NCI-H1436 (cell line): ENCODE measurements at places on chromosomes 16 and 17.

GRCh38 chr17:55330344-55330933 is 65.7 kb downstream of the HLF start:
- DNase-seq, result no peak

DNA sequence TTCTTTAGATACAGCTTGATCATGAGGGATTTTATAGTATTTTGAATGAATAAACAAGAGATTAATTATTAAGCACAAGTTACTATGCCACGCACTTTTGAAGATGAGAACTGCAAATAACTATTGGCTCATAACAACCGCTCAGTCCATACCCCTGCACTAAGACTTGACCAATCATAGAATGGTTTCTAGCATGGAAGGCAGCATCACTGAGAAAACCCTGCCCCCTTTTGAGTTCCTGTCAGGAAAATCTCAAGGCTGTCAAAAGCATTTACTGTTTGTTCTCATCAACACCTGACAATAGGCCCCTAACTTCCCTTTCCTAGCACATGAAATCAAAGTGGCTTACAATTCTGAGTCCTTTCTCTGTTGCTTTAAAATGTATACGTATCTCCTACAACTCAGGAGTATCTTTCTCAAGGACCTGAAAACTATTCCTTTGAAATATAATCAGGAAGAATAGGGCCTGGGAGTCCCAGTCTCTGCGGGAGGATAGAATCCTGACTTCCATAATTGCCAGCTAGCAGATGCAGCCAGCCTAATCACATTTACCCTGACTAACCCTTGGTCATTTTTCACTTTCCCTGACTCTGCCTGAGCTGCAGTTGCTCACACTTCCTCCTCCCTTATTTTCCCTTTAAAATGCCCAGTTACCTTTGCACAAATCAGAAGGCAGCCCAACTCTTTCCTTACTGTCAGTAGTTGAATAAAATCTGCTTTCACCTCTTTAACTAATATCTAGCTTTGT is 9.1 kb upstream of the MMD start:
- no peak for DNase-seq

- DNase-seq, result no peak
Observed at GRCh38 chr17:81162491-81162890, 2.8 kb upstream of the PVALEF start.

GRCh38 chr17:65370669-65371131 is 190.7 kb downstream of the AXIN2 start:
- no peak for DNase-seq

- no peak for DNase-seq
Observed at GRCh38 chr16:88387941-88388627, 5.3 kb downstream of the ZNF469 start.

- DNase-seq, result no peak
Observed at GRCh38 chr16:77157346-77158058, 33.5 kb upstream of the MON1B start.

- DNase-seq, result peak; percentile 36
Observed at GRCh38 chr17:49783071-49783715, 5.3 kb upstream of the KAT7 start.

DNA sequence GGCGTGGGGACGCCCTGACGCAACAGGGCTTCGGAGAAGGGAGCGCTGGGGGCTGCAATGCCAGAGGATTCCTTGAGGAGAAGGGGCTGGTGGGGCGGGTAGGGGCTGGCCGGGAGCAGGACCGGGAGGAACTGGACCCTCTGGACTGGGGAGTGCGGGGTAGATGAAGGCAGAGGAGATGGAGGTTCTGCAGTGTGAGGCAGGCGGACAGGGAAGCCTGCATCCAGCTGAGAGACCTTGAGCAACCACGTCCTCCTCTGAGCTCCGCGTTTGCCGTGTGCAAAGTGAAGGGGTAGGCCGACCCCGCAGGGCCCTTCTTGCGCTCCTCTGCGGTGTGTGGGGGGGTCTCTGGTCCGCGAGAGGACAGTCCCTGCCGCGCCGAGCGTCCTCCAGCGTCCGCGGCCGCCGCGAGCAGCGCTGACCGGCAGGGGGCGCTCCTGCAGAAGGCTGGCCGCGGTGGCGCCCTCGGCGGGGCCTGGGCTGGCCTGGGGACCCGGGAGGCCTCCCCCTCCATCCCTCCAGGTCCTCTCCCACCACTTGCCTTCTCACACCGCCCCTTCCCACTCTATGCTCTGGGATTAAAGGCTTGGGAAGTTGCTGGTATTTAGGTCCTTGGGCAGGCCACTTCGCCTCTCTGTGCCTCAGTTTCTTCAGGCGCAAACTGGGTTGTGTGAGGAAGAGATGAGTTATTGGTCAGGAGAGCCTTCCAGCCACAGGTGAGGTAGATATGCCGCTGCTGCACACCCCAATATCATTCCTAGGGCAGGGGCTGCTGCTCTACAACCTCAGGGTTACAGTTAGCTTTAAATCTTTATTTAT is 9.6 kb upstream of the WNT9B start:
- DNase-seq, result no peak

DNA sequence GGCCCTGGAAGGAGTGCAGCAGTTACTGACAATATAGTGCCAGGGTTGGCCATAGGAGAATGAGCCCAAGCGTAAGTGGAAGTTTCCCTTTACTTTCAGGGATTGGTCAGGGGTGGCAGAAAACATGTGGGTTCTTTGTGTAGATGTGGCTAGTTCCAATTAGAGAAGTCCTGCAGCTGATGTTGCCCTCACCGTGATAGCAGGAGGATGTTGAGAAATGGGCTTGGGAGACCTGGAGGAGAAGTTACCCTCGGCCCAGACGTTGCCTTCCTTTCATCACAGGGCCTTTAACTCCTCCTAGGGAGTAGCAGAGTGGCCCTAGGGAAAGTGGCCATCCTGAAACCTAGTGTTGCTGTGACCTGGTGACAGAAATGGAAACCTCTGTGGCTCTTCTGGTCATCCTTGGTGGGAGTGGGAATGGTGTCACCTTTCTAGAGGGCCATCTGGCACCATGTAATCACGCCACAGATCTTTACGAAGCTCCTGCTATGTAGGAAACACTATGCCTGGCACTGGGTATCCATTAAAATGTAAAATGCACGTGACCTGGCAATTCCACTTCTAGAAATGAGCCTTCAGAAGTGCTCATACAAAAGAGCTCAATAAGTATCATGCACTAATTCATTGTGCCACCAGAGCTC is 6.7 kb downstream of the TMEM92 start:
- DNase-seq, result no peak

GRCh38 chr17:31580316-31580705 is 188.8 kb downstream of the RAB11FIP4 start:
- no peak for DNase-seq

GRCh38 chr17:61362396-61362795 is 37.2 kb upstream of the TBX2 start:
- no peak for DNase-seq

GRCh38 chr16:25311039-25311438 is 53.4 kb upstream of the ZKSCAN2 start:
- no peak for DNase-seq

DNA sequence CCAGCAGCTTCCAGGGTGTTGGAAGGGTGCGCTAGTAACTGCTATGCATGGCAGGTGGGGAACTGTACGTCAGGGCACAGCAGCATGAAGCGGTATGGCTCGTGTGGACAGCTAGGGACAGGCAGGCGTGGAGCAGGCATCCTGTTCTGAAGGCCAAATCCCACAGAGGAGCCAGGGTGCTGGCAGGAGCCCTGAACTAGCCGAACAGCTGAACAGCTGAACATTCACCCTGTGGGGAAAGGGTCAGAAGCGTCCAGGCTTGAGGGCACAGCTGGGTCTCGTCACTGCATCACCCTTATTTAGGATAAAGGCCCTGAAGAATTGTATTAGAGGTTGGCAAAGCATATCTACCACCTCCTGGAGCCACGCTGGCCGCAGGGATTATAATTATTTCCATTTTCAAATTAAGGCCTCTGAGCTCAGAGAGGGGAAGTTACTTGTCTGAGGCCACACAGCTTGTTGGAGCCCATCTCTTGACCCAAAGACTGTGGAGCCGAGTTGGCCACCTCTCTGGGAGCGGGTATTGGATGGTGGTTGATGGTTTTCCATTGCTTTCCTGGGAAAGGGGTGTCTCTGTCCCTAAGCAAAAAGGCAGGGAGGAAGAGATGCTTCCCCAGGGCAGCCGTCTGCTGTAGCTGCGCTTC is 3.3 kb upstream of the STH start:
- no peak for DNase-seq

- DNase-seq, result no peak
Observed at GRCh38 chr16:51731160-51731559, 580.1 kb upstream of the SALL1 start.

DNA sequence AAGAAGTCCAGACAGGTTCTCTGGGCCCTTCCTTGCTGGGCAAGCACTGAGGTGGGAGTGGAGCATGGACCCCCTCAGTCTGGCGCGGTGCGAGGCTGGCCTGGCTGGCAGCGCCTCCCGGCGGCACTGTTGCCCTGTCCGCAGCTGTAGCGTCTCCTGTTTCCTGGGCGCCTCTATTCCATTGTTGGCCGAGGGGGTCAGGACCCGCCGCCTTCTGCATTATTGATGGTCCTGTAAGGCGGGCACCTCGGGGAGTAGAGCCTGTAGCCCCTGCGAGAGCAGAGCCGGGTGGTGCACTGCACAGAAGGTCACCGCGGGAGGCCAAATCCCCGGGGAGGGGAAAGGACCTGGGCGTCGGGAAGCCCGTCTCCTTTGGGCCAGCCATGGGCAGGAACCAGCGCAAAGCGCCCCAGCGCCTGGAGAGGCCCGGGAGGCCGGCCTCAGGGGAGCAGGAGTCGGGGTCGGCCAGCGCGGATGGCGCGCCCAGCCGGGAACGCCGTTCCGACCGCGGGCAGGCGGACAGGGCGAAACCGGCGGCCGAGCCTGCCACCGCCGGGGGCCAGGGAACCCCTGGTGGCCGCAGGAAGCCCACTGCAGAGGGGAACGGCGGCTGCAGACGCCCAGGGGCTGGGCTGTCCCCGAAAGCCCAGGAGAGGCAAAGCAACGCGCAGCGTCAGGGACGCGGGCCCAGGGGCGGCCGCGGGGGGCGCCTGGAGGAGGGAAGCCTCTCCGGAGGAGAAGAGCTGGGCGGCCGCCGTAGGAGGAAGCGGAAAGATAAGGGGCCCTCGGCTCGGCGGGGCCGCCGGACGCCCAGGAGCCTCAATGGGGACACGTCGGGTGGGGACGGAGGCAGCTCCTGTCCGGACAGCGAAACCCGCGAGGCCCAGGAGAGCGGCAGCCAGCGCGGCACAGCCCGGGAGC is at the start of gene MYO15B:
Gene MYO15B (plus strand): TSS at position 126 of the 921 bp plus-strand sequence. CDS start 258 bp downstream, at position 384.
- DNase-seq, result peak; percentile 61

GRCh38 chr17:7111784-7112509 is 2.7 kb downstream of the ASGR2 start:
- DNase-seq, result no peak

DNA sequence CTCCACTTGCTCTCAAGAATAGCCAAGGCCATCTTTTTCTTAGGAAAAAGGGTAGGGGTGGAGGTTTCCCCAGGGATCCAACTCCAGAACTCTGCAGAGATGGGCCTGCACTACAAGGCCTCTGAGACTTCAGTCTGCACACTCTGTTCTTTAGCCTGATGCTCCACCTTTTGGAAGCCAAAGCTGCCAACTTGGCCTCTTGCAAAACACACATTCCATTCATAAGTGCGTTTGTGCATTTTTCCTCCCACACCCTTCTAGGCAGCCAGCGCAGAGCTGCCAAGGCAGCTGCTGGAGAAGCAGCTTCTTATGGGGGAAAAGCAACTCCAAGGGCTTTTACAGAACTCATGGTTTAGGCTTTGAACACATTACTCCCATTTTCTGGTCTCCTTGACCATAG is 45.3 kb downstream of the REXO5 start:
- DNase-seq, result no peak

DNA sequence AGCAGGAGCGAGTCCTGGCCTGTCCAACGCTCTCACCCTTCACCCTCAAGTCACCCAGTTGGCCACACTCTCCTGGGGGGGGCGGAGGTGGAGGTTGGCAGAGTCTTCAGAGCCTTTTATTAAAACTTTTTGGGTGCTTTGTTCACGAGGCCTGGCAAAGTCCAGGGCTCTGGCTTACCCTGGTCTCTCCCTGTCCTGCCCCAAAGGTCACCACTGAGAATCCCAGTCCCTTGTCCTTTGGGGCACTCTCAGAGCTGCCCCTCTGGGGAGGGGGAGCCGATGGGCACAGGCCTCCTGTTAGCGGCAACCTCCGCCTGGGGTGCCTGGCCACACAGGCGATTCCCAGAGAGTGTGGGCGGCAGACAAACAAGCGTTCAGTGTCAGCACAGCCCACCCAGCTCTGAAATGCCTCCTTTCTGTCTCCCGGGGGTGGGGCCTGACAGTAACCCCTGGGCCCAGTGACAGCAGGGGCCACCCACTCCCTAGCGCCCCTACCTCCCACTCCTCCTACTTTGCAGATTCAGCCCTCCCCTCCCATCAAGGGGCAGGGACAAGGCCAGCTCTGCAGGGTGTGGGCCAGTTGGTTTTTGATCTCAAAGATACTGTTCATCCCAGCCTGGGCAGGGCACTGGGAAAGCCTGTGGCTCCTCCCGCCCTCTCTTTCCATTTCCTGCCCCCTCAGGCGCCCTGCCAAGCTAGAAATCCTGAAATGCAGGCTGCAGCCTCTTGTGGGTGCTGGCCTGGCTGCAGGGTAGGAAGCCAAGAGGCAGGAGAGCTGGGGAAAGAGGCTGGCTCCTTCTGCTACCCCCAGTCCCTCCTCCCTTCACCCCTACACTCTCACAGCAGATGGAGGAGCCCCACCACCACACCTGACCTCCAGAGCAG is 36.6 kb upstream of the EMP2 start:
- DNase-seq, result peak; percentile 9

DNA sequence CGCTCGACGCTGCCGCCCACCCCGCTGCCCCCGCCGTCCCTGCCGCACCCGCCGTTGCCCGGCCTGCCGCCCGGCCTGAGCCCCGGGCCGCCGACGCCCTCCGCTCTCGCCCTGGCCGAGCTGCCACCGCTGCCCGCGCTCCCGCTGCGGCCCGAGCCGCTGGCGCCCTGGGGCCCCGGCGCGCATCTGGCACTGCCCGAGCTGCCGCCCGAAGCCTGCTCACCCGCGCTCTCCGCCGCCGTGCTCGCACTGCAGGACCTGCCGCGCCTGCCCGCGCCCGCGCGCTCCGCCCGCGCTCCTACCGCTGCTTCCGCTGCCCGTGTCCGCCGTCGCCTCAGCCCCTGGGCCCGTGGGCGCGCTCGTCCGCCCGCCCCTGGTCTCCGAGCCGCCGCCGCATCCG is 8.4 kb upstream of the CLDN9 start:
- no peak for DNase-seq

- no peak for DNase-seq
Observed at GRCh38 chr16:11224894-11225676, 30.9 kb downstream of the SOCS1 start.

DNA sequence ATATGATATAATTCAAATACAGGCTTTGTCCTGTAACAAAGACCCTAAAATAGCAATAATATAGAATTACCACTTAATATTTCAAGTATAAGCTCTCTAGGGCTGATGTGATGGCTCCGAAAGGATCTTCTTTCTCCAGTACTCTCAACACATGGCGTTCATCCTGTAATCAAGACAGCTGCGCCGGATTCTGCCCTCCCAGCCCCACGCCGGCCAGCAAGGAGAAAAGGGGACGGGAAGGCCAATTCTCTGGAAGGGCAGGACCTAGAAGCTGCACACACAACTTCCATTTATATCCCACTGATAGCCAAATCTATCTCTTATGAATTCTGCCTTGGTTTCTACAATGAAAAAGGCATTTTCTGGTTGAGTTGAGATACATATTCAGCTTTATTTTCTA is 32.0 kb downstream of the CCDC182 start:
- no peak for DNase-seq

GRCh38 chr17:3792481-3792880 is 8.5 kb downstream of the ITGAE start:
- no peak for DNase-seq

GRCh38 chr17:57856792-57857620 is 7.2 kb upstream of the MRPS23 start:
- DNase-seq, result no peak

- no peak for DNase-seq
Observed at GRCh38 chr17:10738521-10739258, 8.9 kb upstream of the TMEM220 start.

GRCh38 chr17:73060721-73061120 is 31.8 kb downstream of the SLC39A11 start:
- no peak for DNase-seq
